ENCODE measurements at places on chromosomes 3 and 15.
A peak's percentile ranks its signal among the peaks of the same experiment; 100 is the strongest.

GRCh38 chr3:10548992-10549391 is 43.6 kb upstream of the ATP2B2 start:
- no peak for DNase-seq

DNA sequence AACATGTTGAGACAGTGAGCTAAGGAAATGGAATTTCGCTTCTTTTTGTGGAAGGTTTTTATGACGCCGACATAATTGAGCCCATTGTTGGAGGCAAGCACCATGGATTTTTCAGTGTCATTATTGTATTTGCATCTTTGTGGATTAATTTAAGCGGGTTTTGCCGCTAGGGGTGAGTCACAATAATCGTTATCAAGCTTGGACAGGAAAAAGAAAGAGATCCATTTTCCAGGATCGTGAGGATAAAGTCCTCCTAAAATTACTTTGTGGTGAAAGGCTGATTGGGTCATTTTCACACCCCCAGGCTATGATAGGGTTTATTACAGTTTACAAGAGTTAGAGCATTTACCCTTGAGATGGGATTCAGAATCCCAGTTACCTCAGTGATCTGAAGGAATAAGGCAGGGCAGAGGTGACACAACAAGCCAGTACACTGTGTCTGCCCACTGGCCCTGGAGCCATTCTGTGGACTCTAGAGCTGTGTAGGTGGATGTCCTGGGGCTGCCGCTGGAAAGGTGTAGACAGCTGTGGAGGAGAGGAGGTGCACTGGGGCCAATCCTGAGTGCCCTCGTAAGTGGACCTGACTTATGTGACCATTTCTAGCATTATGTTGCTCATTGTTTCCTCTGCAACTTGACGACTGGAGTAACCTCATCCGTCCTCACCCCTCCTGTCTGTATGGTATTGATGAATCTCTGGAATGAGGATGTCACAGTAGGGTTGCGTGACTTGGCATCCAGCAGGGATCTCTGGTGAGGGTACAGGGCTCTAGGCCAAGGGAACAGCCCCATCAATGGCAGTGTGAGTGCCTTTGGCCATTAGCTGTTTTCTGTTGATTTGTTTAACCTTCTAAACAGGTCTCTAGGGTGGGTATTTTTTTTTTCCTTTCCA is 370.1 kb downstream of the LRTM1 start:
- DNase-seq: no peak

DNA sequence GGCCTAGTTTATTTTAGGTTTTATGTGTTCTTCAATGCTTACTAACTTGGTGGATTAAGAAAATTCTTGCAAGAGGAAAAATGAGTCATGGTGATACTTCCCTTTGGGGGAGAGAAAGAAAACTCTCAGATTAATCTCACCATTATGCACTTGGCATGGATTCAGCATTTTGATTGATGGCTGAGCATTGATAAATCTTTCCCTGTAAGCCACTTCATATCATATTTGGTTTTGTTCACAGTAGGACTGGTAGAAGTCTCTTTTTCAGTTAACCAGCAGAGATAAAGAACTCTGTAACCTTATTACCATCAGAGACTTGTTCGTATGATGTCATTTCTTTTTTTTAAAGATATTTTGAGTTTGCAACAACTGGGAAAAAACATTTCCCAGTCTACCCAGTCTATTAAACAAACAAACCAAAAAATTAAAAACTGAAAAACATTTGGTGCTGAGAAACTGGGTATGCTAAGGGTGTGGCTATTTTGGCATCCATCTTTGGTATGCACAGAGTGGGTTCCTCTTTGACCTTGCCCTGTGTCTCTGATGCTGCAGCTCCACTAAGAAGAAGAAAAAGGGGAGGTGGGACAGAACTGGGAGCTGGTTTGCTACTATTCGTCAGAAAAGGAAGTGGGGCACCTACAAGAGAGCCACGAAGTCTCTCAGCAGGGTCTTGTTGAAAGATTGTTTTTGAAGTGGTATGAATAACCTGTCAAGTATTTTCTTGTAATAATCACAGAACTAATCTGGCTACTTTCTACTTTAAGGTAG is 17.2 kb downstream of the TMOD3 start:
- no peak for DNase-seq

GRCh38 chr15:50353251-50353974 is 1.6 kb downstream of the GABPB1 start:
- DNase-seq: peak; percentile 58

DNA sequence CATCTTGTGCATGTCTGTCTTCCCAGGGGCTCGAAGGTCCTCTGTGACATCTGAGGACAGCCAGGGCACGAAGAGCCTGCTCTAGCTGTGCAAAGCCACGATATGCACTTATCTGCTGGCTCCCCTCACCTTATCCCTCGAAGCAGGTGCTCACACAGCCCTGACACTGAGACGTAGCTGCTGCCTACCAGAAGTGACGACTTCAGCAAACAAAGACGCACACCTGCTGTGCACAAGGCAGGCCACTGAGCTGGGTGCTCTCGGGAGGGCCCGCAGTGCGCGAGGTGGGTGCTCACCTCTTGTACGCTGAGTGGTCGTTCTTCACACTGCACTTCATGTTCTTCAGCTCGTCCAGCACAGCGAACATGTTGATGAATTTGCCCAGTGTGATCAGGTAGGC is 37.3 kb downstream of the CYFIP1 start:
- no peak for DNase-seq

DNA sequence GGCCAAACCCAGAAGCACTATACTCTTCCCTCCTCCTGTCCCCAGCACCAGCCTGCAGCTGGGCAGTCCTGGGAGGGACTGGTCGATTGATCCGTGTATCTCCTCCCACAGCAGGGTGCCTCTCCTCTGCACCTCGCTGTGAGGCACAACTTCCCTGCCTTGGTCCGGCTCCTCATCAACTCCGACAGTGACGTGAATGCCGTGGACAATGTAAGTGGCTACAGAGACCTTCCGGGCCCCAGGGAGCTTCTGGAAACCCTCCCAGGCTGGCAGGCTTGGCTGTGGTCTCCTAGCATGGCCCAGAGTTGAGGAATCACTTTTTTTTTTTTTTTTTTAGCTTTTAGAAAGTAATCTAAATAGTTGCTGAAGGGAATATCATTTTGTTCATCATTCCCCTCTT is 30.7 kb downstream of the ANKDD1A start:
- no peak for DNase-seq

GRCh38 chr3:55203546-55203945 is 275.7 kb upstream of the LRTM1 start:
- no peak for DNase-seq

DNA sequence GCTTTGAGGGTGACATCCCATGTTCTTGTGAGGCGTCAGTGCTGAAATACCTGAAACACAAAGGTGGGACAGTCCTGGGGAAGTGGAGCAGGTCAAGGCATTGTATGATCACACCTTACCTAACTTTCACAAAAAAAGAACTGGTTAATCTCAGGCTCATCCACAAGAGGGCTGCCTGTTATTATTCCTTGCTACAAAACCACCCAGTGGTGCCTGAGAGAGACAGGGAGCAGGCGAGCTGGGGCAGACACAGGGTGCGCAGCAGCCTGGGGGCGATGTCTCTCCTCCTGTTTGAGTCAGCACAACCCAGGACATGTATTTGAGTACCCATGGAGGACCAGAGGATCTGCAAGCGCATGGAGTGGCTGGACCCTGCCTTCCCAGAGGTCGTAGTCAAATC is 316.8 kb upstream of the ATP10A start:
- DNase-seq: no peak

- DNase-seq: no peak
Observed at GRCh38 chr3:167653155-167653554, 587 bp downstream of the WDR49 start.

DNA sequence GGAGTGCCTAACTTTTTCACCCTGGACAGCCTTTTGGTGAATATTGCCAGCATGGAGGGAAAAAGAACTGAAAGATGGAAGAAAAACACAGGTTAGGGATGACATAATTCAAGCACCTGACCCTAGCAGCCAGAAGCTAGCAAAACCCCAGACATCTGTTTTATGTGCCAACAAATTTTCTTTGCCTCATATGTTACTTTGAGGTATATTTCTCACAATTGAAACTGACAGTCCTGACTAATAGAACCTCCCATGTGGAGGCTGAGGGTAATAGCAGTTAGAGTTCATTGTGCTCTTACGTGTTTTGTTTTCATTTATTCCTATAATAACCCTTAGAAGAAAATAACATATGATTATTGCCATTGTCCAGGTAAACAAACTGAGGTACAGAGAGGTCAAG is 71.5 kb upstream of the SLC25A26 start:
- DNase-seq: no peak

GRCh38 chr15:67506775-67507747 is 13.9 kb upstream of the C15orf61 start:
- no peak for DNase-seq

- DNase-seq: no peak
Observed at GRCh38 chr3:187733371-187733770, 11.9 kb downstream of the BCL6 start.

- DNase-seq: no peak
Observed at GRCh38 chr3:133486658-133487057, 86.8 kb downstream of the BFSP2 start.

GRCh38 chr3:133330522-133330921 is 69.3 kb upstream of the BFSP2 start:
- DNase-seq: no peak

DNA sequence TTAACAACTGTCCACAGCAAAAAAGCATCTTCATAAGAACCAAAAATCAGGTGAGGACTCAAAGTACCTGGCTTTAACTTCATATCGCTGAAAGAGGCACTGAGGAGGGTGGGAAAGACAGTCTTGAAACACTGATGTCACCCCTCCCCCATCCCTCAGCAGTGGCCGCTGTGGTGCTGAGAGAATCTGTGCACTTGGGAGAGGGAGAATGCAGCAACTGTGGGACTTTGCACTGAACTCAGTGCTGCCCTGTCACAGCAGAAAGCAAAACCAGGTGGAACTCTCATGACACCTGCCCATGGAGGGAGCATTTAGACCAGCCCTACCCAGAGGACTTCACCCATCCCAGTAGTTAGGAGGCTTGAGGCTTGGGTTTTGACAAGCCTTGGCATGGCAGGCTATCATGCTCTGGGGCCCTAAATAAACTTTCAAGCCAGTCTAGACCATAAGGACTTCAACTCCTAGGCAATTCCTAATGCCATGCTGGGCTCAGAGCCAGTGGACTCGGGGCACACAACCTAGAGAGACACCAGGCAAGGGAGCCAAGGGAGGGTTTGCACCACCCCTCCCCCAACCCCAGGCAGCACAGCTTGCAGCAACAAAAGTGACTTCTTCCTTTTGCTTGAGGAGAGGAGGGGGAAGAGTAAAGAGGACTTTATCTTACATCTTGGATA is 6.1 kb upstream of the ZSCAN2 start:
- no peak for DNase-seq

DNA sequence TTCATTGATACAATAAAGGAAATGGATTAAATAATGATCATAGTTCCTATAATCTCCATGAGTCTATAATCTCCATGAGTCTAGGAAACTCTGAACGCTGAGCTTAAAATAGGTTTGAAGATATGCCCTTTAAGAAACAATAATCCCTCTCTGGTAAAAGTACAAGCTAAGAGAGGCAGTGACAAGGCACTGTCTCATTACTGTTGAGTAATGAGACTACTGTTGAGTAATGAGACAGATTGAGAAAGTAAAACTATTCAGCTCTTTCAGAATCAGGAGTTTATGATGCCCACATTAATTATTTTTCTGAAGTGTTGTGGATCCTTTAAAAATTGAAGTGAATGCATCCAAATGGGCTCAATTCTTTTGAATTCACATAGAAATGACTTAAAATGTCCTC is 235.5 kb upstream of the THRB start:
- DNase-seq: no peak

- no peak for DNase-seq
Observed at GRCh38 chr3:196894557-196895295, 27.0 kb downstream of the SENP5 start.

DNA sequence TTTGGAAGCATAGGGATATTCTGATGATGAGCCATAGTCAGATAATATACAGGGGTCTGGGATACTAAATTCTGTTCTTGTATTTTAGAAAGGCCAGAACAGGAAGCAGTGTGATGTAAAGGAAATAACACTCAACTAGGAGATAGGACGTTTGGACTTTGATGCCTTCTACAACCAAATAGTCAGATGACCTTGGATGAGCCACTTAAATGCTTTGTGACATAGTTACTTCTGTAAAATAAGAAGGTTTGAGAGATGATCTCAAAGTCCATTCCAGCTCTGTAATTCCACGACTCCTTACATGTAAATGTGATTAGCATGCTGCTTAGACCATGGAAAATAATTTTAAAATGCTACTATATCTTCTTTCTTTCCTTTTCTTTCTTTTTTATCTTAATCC is 29.5 kb upstream of the CCDC54 start:
- DNase-seq: no peak

DNA sequence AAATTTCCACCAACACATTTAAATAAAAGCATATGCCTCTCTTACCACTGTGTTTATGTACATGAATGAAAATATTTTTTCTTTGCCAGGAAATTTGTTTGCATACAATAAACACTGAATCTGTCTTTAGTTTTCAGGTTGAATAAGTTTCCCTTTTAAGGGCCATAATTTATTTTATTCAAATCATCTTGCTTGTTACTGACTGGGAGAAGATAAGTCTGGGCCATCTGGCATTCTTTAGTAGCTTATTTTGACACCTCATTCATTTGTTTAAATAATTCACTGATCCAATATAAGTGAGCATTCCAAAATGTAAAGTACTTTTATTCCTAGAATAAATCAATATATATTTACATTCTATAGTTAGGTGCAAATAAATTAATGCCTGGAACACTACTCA is 1001.3 kb downstream of the PLOD2 start:
- no peak for DNase-seq

All from dermis microvascular lymphatic vessel endothelial cell (primary cell).